ENCODE measurements at places on chromosomes 7 and 10.

- no peak for DNase-seq
Measured at GRCh38 chr10:62708569-62708968, 96.0 kb upstream of the ADO start.

GRCh38 chr10:70174058-70174741 lies 3.9 kb upstream of the SAR1A start:
- no peak for DNase-seq

DNA sequence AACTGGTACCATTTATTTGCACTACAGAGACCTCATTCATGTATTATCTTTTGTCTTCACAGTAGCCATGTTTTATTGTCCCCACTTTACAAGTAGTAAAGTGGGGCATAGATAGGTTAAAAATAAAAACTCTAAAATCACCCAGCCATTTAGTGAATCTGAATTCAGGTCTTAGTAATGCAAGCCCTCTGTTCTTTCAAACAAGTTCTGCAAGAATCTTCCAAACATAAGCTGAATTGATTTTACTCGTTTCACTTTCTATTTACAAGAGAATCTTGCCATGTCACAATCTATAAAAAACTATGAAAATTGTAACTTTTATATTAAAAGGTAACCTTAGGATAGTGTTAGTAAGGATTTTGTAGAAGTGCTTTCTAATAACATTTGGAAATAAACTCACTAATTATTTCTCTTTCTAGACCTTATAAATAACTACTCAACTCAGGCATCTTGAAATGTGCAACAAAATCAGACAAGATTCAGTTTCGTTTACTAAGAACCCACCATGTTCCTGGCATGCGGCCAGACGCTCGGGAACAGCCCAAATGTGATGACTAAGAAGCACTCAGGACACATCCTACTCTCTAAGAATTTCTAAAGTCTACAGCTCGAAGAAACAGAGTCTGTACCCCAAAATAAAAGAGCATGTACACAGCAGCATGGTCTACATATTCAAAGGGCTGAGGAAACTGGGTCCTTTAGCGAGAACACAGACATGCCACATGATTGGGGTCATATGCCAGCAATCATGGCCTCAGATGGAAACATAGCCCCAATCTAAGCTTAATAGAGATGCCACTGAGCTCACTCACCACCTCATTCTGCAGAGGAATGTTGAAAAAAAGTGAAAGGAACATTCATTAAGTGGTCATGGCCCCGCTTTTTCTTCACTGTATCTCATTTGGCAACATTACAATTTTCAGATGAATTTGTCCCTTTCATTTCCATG lies 167.6 kb downstream of the AMPH start:
- peak; percentile 12 for DNase-seq

DNA sequence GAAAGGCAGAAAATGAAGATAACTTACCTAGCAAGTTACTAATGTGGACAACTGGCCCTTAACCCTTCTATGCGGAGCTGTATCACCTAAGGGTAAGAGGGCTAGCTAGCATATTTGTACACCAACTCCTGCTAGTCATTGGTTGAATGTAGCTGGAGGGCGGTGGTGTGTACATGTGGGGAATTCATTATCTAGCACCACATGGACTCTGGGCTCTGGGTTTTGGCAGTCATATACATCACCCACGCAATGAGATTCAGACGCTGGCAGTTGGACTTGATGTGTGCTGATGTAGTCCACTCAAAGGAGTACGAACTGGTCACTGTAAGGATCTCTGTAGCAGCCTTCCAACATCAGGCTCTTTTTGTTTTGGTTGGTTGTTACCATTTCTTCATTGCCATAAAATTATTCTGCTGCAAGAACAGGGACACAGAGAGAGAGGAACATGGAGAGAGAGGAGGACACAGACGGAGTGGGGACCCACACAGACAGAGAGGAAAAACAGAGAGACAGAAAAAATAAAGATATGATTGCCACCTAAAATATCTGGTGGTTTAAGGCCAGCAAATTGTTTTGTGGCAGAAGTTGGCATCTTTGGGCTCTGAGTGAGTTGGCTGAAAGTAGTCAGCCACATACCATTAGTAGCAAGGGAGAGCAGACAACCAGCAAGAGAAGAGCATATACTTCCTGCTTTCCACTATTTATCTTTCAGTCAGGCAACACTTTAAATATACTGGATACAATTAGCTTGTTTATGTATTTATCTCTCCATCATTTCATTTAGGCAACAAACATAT lies 76.7 kb upstream of the MTPN start:
- no peak for DNase-seq

- no peak for DNase-seq
Measured at GRCh38 chr10:182441-183201, 47.4 kb downstream of the ZMYND11 start.

DNA sequence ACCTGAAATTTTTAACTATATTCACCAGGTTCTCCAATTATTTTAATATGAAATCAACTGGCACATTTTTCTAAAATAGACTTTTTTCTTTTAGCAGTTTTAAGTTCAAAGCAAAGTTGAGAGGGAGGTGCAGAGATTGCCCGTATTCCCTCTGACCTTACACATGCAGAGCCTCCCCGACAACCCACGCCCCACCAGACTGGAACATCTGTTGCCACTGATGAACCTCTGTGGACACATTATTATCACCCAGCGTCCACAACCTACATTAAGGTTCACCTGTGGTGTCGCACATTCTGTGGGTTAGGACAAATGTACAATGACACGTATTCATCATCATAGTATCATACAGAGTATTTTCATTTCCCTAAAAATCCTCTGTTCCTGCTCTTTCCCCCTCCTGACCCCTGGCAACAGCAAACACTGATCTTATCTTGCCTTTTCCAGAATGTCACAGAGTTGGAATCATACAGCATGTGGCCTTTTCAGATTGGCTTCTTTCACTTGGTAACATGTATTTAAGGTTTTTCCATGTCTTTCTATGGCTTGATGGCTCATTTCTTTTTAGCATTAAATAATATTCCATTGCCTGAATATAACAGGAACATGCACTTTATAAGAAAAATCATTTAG lies 37.1 kb downstream of the COBL start:
- DNase-seq: no peak

GRCh38 chr7:296373-296945 lies 6.5 kb downstream of the FOXL3 start:
- DNase-seq: no peak

DNA sequence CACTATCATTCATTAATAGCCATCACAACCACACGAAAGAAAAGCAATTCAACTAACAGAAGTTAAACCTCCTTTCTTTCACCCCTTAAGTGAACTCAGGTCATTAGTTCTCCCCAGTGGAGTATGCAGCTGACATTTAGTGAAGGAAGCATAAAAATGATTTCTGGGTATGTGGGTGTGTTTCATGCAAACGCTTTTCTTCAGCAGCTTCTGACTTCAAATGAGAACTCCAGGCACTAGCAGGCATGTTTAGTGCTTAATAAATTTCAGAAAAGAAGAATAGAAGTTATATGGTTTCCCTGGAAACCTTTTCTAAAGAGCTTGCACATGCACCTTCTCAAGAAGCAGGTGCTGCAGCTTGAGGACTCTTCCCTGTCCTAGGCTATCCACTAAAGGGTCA lies 62.5 kb downstream of the PIK3CG start:
- no peak for DNase-seq

- DNase-seq: no peak
Measured at GRCh38 chr10:88478256-88478655, 104.9 kb downstream of the RNLS start.

- no peak for DNase-seq
Measured at GRCh38 chr10:118823256-118823907, 68.6 kb upstream of the CACUL1 start.

GRCh38 chr10:59880971-59881510 lies 25.3 kb downstream of the CCDC6 start:
- no peak for DNase-seq

DNA sequence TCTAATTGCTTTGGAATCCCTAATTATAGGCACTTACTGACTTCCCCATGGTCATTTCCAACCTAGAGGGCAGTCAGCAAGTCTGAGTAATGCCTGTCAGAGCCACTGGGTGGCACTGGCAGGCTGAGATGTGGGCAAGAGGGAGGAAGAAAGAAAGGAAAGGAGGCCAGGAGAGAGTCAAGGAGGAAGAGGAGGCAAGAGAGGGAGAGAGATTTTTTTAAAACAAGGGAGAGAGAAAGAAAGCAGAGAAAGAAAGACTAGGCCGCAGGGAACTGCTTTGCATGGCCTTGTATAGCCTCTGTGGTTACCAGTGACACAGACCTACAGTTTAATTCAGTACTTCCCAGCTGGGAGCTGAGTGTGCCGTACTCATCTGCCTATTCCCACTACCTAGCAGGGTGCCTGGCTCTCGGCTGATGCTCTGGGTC lies 210.4 kb upstream of the ADO start:
- peak; percentile 47 for DNase-seq

- no peak for DNase-seq
Measured at GRCh38 chr7:33040803-33041516, 21.6 kb downstream of the NT5C3A start.
